Activated T-cell treated with anti-CD3 and anti-CD28 coated beads, Interleukin-2, amount 50 U/mL, for 48 hours (primary cell): ENCODE measurements at places on chromosomes 1 and 21.

DNA sequence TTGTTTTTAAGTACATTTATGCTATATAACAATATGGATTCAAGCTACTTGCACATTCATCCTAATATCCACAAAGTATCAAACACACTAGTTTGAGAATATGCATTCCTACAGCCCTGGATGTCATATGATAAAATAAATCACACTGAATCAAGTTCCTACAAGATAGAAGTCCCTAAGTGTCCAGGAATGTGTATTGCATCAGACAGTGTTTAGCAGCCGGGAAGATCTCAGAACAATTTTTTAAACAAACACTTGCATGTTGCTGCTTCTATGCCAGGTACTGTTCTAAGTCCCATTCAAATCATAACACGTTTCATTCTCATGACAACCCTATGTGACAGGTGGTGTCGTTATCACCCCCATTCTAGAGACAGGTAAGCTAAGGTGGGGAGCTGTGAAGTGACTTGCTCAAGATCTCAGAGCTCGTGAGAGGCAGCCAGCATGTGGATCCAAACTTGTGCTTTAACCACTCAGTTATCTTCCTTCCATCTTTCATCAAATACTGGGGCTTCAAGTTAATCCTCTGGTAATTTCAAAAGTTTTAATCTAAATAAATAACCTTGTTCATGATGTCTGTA lies 68.3 kb upstream of the KIF26B start:
- DNase-seq, result no peak

- DNase-seq, result peak; percentile 62
These were observed 10.6 kb downstream of the ZBTB17 start for GRCh38 chr1:15965228-15965767.

GRCh38 chr1:7470904-7471638 lies 300.0 kb upstream of the VAMP3 start:
- peak; percentile 21 for DNase-seq

- DNase-seq, result peak; percentile 61
These were observed 56.1 kb downstream of the ATP2B4 start for GRCh38 chr1:203682473-203683383.

- DNase-seq, result no peak
These were observed 378.9 kb downstream of the BRINP3 start for GRCh38 chr1:190098756-190099155.

DNA sequence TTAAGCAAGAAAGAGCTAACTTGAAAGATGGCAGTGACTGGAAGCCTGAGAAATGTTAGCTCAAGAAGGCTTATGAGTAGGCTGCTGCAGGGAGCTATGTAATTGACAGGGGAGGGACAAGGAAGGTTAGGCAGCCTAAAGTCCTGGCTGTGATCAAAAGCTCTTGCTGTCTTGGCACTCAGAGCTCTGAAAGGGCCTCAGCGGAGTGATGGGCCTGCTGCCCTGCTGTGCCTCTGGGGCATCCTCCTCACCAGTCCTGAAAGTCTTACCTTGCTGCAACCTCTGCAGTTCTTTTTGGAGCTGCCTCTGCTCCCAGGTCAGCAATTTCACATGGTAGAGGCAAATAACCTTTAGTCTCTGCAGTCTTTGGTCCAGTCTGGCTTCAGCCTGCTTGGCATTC lies 1.8 kb downstream of the CCDC190 start:
- DNase-seq, result no peak

DNA sequence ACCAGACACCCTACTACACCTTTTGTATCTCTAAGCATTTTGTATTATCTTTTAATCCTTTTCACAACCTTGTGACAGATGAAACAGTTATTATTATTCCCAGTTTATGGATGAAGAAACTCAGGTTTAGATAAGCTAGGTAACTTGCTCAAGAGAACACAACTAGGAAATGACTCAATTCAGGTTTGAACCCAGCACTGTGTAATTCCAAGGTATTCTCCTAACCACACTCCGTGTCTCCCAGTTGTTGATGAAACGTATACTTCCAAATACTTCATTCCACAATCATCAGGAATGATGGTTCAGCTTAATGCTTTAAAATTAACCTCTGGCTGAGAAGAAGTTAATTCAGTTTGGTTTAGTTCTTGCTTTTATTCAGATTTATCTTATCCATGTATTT lies 51.7 kb upstream of the MRPS6 start:
- DNase-seq, result no peak

DNA sequence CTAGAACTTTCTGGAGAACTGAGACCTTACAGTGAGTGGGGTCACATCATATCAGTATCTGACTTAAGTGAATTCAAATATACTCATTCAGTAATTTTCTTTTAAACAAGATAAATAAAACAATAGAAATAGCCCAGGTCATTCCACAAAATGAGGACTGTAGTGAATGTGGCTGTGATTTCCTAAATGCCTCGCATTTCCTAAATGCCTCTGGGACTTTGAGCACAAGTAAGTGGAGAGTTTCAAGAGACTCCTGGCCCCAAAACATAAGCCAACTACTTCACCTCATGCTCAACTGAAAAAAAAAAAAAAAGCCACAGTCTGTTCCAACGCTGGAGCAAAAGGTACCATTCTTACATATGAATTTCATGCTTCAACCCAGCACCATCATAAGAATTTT lies 81.5 kb downstream of the ZNF281 start:
- DNase-seq, result no peak

DNA sequence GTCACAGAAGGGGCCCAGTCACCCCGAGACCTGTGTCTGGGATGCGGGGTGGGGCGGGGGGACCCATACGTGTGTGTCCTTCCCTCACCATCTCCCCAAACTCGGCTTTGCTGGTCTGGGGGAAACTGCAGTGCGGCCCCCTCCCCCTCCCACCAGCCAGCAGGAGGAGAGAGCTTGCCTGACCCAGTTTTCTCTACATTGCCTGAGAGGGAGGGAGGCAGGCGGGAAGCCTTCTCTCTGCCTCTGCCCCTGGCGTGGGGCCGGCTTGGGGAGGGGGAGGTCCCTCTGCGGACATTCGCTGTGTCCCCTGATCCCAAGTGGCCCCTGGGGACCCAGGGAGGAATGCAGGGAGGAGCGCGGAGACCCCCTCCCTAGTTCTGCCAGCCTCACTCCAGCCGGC lies 3.9 kb downstream of the EPHA8 start:
- no peak for DNase-seq

DNA sequence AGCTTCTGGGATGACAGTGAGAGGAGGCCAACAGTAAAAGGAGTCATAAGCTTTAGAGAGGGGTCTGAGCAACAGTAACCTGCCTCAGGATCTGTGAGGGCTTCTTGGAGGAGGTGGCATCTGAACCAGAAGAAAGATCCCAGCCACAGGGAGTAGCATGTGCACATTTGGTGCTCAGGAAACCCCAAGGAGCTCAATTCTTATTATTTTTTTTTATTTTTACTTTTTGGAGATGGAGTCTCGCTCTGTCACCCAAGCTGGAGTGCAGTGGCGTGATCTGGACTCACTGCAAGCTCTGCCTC lies 4.7 kb downstream of the THEMIS2 start:
- no peak for DNase-seq

DNA sequence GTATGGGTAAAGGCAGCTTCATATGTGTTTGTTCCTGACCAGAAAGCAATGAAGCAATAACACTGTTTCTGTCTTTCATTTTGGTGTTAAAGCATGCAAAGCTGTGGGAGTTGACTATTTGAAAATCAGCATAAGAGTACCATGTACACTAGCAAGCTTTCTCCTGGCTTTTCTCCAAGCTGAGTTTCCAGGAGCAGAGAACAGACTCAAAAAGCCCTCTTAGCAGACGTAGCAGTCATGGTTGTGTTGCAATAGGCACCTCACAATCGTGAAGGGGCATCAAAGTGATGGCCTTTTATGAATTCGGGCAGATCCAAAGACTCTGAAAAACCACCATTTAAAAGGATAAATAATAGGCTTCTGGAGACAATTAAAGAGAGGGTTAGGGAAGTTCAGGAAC lies 159.7 kb downstream of the PTGER3 start:
- no peak for DNase-seq

DNA sequence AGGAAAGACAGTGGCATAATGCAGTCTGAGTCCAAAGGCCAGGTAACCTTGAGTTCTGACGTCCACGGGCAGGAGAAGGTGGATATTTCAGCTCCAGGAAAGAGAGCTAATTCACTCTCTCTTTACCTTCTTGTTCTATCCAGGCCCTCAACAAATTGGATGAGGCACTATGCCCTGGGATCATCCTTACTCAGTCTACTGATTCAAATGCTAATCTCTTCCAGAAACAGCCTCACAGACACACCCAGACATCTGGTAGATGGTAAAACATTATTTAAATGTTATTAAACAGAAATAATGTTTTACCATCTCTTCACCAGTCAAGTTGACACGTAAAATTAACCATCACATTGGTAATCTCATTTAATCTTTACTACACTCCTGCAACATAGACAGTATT lies 73.0 kb downstream of the RBM11 start:
- DNase-seq, result no peak

DNA sequence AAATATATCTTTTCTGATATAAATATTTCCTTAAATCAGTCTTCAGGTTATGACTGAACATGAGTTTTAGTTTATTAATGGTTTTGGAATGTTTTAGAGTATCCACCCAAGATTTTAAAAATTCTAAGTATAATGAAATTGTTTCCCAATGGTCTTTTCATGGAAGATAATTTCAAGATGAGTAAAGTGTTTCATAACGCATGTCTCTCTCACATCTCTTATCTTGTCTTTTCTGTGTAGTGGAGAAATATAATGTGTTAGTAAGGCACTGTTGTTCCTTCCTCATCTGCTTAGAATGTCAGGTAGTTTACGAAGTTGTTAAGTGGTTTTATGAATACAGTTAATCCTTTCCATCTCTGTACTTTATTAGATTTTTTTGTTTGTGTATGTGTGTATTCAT lies 49.6 kb downstream of the PLA2G4A start:
- DNase-seq, result no peak

GRCh38 chr1:199269241-199269640 lies 630.4 kb downstream of the PTPRC start:
- DNase-seq, result no peak

DNA sequence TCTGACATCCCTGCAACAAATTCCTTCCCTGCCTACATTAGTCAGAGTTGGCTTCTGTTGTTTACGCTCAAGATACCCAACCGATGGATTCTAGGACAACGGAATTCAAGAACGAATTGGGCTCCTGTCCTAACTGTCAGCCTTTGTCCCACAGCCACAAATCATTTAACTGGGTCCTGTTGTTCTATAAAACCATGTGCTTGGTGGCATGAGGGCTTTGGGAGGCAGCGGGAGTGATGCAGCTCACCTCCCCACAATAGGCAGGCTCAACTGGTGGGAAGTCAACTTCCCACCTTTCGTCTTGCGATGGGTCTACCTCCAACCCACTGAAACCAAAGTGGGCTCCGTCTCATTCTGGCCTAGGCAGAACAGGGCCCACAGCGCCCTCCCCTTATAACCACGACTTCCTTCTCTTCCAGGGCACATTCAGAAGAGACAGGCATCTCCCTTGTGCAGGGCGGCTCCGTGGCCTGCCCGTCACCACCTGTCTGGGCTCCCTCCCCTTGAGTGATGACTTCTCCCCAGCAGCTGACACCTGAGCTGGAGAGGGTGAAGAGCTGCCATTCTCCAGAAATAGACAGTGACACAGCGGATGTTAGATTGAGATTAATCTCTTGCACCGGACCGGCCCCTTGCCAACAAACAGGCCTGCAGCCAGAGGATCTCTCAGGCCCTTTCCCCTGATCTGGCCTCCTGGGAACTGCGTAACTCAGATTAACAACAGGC lies 26.5 kb downstream of the LRRC38 start:
- no peak for DNase-seq
